Stimulated activated CD4-positive, alpha-beta T cell treated with anti-CD3 and anti-CD28 coated beads, Interleukin-1b, Interleukin-23, amount 100 ng/mL, for 1 hour (primary cell): ENCODE measurements at places on chromosomes 7 and 10.

- no peak for DNase-seq
Measured at GRCh38 chr7:105693576-105693975, 112.3 kb upstream of the EFCAB10 start.

DNA sequence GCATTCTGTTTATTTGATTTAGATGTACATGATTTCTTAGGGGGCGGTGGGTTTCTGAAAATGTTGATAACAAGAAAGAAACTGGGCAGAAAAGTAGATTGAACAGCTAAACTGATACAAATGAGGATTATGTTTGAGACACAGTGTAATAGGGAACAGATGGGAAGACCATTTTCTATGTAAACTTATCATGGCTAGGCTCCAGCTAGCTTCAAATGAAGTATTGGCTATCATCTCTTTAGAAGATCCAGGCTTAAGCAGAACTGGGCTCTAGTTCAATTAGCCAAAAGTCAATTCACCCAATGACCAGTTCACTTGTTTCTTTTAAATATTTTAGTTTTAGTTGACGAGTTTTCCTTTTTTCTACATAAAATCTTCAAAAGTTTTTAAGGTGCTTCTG lies 639.5 kb downstream of the ANKRD7 start:
- DNase-seq = no peak

GRCh38 chr7:150390205-150390604 lies 11.1 kb downstream of the ZNF775 start:
- DNase-seq = no peak

DNA sequence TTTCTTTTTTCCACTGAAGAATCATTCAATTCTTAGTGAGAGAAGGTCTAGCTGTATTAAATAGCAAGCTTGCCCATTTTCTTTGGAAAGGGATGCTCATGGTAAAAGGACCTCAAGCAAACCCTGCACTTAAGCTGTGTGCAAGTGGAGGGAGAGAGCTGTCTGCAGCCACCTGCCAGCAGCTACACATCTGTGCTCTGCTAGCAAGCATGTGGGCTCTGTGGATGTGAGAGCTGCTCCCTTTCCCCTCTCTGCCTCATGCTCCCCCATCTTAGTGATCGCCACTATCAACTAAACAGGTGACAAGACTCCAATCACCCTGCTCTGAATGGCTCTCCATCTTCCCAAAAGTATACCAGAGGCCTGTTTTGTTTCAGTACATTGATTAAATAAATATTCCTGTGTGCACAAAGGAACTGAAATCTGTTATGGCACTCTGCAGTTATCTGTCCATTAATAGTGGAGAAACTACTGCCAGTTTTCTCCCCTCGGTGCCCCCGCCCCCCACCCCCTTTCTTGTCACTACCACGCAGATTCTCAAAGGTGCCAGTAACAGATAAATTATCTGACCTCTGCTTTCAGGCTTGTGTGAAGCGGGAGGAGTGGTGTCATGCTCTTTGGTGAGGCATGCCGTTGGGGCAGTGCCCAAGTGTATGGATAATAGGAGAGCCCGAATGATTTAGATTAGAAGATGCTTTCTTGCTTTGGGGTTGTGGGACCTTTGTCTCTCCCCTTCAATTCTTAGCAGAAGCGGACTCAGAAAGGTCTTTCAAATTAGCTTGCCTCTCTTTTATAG lies 26.4 kb downstream of the AUTS2 start:
- DNase-seq = no peak

- no peak for DNase-seq
Measured at GRCh38 chr7:96899108-96899507, 106.2 kb upstream of the DLX6 start.

DNA sequence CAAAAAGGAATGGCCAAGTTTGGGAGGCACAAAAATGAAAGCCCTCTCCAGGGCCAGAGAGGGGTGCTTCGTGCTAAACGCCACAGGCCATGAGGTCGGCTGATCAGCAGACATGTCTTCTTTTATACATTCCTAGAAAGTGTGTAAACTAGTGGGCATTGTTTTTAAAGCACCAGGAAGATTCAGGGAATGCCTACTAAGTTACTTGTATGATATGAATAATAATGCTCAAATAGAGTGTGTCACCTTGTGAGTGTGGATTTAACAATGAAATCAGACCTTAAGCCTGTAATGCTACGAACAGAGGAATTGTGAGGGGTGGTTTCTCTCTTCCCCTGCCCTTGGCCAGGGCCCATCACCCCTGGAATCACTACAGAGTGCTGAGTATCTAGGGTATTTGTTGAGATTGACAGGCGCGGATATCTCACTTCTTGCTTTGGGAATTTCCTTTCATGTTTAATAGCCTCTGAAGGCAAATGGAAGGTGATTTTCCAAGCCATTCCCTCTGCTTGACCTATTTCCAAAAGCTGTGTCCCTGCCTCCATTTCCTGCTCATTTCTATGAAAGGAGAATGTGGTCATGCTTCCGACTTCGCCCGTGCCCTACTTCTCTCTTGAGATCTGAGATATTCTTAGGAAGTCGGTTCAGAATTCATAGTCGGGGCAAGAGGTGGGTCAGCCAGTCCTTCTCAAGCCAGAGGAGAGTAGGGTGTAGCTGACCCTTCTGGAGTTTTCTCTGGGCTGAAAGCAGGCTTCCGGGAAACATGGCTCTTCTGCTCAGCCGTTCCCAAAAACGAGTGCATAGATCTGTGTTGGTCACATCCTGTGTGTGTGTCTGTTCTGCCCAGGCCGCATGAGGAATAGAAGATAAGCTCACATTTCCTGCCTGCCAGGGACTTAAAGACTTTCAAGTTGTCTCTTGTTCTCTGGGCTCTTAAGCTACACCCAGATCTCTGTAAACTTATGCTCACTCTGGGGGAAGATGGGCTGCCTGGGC lies 167.8 kb upstream of the ITGB1 start:
- no peak for DNase-seq

DNA sequence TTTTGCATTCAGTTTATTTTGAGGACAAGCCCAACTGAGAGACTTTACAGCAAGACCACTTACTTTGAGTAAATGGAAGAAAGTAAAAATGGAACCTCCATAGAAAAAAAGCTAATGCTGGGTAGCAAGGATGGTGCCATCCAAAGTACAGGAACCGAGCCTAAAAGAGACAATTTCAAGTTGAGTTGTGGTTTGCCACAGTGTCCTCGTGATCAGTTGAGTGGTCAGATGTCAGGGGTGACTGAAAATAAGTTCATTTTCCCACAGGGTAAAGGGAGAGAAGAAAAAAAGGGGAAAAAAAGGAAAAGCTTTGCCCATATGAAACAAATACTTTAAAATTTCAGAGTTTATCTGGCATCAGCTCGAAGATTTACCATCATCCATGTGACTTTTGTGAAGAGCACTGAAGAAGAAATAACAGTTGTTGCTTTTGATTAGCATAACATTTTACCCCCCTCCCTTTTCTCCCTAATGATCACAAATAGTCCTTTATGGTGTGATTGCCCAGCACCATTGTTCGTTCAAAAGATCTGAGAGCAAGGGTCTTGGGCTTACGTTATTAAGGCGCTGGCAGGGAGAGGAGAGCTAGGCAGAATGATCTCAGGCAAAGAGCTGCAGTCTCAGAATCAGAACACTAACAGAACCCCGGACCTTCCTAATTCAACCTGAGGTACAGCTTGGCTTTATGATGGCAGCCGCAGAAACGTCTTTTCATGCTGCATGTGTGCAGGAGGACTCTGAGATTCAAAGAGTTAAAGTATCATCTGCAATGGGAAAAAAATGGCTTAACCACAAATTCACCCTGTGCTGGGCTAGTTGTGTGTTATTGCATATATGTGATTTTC lies 338.1 kb downstream of the RNLS start:
- DNase-seq = no peak

DNA sequence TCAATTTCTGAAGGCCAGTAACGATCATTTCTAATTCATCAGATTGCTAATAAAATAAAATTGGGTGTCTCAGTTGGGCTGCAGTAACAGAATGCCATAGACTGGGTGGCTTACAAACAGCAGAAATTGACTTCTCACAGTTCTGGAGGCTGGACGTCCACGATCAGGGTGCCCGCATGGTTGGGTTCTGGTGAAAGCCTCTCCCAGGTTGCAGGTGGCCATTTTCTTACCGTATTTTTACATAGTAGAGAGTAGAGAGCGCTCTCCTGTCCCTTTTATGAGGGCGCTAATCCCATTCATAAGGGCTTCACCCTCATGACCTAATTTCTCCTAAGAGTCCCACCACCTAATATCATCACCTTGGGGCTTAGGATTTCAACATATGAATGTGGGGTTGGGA lies 106.0 kb downstream of the SPAG6 start:
- no peak for DNase-seq

DNA sequence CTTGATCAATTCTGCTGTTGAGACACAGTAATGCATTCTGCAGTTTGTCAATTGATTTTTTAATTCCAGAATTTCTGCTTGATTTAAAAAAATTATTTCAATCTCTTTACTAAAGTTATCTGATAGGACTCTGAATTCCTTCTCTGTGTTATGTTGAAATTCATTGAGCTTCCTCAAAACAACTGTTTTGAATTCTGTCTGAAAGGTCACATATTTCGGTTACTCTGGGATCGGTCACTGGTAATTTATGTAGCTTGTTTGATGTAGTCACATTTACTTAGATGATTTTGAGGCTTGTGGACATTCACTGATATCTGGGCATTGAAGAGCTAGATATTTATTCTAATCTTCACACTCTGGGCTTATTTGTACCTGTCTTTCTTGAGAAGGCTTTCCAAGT lies 67.2 kb upstream of the NME8 start:
- DNase-seq = no peak

DNA sequence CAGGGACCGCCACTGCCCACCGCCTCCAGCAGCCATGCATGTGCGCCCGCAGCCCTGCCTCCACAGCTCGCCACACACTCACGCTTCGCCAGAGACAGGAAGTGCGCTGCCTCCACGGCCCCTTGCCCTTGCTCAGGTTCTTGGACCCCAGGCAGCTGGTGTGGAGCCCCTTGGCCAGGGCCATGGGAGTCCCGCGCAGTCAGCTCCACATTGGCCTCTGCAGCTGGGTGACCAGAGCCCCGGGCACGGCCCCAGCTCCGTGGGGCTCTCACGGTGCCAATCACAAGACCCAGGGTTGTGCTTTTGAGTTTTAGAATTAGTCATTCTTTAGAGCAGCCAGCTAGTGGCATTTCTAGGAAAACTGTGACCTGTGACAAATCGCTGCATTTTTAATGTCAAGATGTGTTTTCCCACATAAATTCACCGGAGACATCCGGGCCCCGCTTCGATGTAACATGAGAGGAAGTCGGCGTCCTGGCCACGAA lies 4.3 kb upstream of the UTF1 start:
- no peak for DNase-seq

DNA sequence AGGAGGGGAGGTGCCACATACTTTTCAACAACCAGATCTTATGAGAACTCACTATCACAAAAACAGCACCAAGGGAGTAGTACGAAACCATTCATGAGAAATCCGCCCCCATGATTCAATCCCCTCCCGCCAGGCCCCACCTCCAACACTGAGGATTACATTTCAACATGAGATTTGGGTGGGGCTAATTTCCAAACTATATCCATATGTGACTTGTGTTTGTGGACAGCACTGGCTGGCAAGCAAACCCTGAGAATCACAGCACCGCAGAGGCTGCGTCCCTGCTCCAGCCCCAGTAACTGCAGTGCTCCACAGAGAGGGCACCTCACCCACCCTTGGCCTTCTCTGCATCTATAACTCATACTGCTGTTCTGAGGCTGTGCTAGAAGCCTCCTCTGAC lies 211.2 kb upstream of the PODXL start:
- no peak for DNase-seq

DNA sequence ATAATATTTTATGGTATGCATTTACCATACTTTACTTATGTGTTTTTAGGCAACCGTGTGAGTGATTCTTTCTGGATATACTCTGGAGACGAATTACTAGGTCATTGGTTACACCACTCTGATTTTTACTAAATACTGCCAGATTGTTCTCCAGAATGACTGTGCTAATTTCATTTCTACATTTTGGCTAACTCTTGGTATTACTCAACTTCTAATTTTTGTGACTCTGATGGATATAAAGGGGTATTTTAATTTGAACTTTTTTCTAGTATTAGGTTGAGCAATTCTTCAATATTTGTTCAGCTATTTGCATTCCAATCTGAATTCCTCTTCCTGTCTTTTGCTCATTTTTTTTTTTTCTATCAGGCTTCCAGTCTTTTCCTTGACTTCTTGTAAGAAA lies 223.6 kb downstream of the MDFIC start:
- DNase-seq = no peak

- DNase-seq = no peak
Measured at GRCh38 chr7:39607865-39608264, 15.5 kb upstream of the RALA start.

GRCh38 chr7:47950714-47951113 lies 2.4 kb upstream of the PKD1L1 start:
- DNase-seq = no peak

DNA sequence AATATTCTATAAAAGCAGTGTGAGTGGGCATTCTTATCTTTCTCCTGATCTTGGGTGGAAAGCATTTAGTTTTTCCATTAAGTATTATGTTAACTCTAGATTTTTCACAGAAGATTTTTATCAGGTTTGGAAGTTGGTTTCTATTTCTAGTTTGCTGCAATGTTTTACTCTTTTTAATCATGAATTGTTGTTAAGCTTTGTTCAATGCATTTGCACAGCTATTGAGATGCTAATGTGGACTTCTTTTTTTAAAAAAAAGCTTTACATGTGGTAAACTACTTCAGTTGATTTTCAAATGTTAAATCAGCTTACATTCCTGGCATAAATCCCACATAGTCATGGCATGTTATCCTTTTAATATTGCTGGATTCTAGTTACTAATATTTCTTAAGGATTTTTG lies 363.6 kb upstream of the NRP1 start:
- DNase-seq = no peak

- no peak for DNase-seq
Measured at GRCh38 chr10:7635408-7636125, 31.2 kb downstream of the ITIH5 start.

- no peak for DNase-seq
Measured at GRCh38 chr10:99681553-99681952, 22.2 kb downstream of the ENTPD7 start.

DNA sequence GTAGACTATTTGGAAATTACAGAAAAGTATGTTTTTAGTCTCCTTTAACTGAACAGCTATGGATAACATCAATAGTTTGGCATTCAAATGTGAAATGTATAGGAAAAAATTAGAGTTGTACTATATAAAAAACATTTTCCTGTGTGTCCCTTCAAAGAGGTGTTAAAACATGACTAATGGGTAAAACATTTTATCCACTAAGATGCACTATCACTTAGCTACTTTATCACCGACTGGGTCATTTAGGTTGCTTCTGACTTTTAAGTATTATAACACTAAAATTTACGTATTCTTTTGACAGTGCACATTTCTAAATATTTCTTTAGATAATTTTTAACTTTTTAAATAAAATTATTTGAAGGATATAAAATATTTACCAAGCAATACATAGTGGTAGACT lies 77.6 kb downstream of the UBE2H start:
- DNase-seq = no peak

GRCh38 chr10:60627778-60628748 lies 150.2 kb upstream of the CDK1 start:
- no peak for DNase-seq

- no peak for DNase-seq
Measured at GRCh38 chr7:136245327-136246004, 268.3 kb upstream of the MTPN start.
